ENCODE measurements at places on chromosomes 4 and X.

GRCh38 chrX:112636951-112637581, 42.7 kb downstream of the LHFPL1 start:
- H3K27me3 ChIP-seq, result no peaks in the 10 kb centered on the region
- DNase-seq, result no peak
- no peak overlapping the region for H3K4me3 ChIP-seq
- H3K36me3 ChIP-seq, result no peaks in the 10 kb centered on the region
- H3K4me1 ChIP-seq, result no peaks in the 10 kb centered on the region
- H3K27ac ChIP-seq, result no peak overlapping the region

DNA sequence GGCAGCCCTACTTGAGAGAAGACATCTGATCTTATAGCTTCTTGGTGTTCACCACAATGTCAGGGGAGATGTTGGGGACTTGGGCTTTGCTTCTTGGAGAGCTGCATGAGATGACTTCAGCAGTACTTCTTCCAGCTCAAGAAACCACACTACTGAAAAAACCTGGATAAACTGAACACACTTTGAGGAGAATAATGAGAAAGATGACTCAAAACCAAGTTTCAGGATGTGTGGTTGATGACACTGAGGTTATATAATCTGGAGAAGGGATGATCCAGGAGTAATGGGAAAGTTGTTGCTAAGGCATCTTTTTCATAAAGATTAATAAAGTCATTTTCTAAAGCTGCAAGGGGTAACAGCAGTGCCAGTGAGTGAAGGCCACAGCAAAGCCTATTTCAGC, 58.4 kb upstream of the PNPLA4 start:
- H3K36me3 ChIP-seq, result no peaks in the 10 kb centered on the region
- H3K4me1 ChIP-seq, result no peaks in the 10 kb centered on the region
- DNase-seq, result no peak
- no peak overlapping the region for H3K4me3 ChIP-seq
- no peak overlapping the region for H3K27ac ChIP-seq

DNA sequence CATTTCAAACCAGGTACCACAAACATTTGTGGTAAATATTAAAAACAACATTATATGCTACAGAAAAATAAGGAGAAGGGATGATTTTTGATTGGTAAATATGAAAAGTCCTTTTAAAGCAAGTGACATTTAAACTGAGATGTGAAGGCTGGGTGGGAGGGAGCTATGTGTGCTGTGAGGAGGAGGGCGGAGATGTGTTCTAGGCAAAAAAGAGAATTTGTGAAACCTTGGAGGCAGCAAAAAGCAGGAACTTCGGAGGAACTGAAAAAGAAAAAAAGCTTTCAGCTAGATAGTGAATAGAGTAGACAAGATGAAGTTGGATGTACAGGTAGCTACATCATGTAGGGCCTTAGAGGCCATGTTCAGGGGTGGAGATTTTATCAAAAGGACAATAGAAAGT, 10.1 kb upstream of the ARAP2 start:
- no peaks in the 10 kb centered on the region for H3K36me3 ChIP-seq
- H3K4me1 ChIP-seq, result no peaks in the 10 kb centered on the region
- H3K4me3 ChIP-seq, result no peak overlapping the region

- no peaks in the 10 kb centered on the region for H3K36me3 ChIP-seq
- H3K27me3 ChIP-seq, result no peaks in the 10 kb centered on the region
- H3K4me3 ChIP-seq, result no peak overlapping the region
- H3K4me1 ChIP-seq, result no peaks in the 10 kb centered on the region
- no peak for DNase-seq
- H3K27ac ChIP-seq, result no peak overlapping the region
Measured at GRCh38 chr4:17310269-17310652, 201.6 kb downstream of the QDPR start.

- H3K4me1 ChIP-seq, result no peaks in the 10 kb centered on the region
- H3K27ac ChIP-seq, result no peak overlapping the region
- H3K27me3 ChIP-seq, result no peaks in the 10 kb centered on the region
- H3K36me3 ChIP-seq, result no peaks in the 10 kb centered on the region
Measured at GRCh38 chrX:78321809-78322208, 5.6 kb downstream of the CYSLTR1 start.

- DNase-seq, result no peak
- H3K27ac ChIP-seq, result no peak overlapping the region
- H3K27me3 ChIP-seq, result no peaks in the 10 kb centered on the region
- H3K4me1 ChIP-seq, result no peaks in the 10 kb centered on the region
Measured at GRCh38 chrX:3066555-3066954, 25.3 kb downstream of the ARSF start.

GRCh38 chr4:109207061-109207460, 95.4 kb downstream of the COL25A1 start:
- no peak overlapping the region for H3K4me3 ChIP-seq
- H3K4me1 ChIP-seq, result no peaks in the 10 kb centered on the region
- H3K36me3 ChIP-seq, result no peaks in the 10 kb centered on the region
- H3K27me3 ChIP-seq, result no peaks in the 10 kb centered on the region

GRCh38 chrX:18377796-18378195, 23.3 kb upstream of the SCML2 start:
- no peaks in the 10 kb centered on the region for H3K36me3 ChIP-seq
- H3K27me3 ChIP-seq, result no peaks in the 10 kb centered on the region
- no peak overlapping the region for H3K4me3 ChIP-seq

- no peak for DNase-seq
- H3K36me3 ChIP-seq, result no peaks in the 10 kb centered on the region
- peaks cover 2% of the 10 kb centered on the region for H3K4me1 ChIP-seq
- peaks cover 3% of the 10 kb centered on the region for H3K27me3 ChIP-seq
- peak overlapping the region; percentile 40 for H3K27ac ChIP-seq
Measured at GRCh38 chr4:6471307-6472007, 957 bp downstream of the PPP2R2C start.
